ENCODE measurements at places on chromosomes 12 and 14.

- peak; percentile 96 for DNase-seq
Measured at GRCh38 chr14:93941293-93941910, 14.3 kb downstream of the FAM181A start.

- DNase-seq, result peak; percentile 89
Measured at GRCh38 chr14:89190765-89191513, 226.1 kb downstream of the FOXN3 start.

- no peak for DNase-seq
Measured at GRCh38 chr12:50083301-50083700, 1.8 kb upstream of the SMARCD1 start.

DNA sequence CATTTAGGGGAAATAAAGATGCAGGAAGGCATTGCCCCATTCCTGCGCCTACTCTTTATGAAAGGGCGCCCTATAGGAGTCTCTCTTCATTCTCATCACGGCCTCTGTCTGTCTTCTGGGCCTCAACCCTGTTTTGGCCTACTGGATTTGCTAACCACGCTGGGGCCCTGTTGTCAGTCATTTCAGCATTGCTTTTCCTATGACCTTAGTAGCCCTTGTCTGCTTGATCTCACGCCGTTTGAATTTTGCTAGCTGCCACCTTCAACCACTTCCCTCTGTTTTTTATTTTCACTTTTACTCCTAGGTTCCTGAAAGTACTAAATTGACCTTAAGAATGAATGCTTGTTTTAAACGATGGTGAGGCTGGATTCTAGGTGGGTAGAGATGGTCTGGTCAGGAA lies 139.0 kb downstream of the SYNE2 start:
- DNase-seq, result no peak

GRCh38 chr12:65742018-65743010 lies 82.0 kb upstream of the HMGA2 start:
- DNase-seq, result peak; percentile 76

- DNase-seq, result peak; percentile 65
Measured at GRCh38 chr14:38948171-38948570, 154.9 kb downstream of the SEC23A start.

DNA sequence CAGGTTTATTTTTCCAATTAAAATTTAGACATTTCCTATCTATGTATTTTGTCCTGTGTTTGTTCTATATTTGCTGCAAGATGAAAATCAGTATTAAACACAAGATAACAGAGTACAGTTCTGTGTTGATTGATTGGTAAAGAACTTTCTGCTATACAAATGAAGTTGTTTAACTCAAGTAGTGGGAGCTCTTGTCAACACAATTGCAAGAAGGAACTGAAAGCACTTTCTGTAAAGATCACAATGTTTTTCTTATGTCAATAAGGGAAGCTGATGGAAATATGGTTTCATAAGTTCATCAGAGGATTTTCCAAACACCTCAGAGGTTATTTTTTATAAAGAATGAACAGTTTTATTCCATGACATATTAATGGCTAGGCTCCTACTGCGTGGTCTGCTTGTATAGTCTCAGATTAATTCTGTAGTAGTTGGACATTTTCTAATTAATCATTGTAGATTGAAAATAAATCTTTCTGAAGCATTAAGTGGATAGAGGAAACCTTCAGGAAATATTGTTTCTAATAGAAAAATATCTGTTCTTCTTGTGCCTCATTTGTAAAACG lies 379.5 kb downstream of the LRFN5 start:
- no peak for DNase-seq

DNA sequence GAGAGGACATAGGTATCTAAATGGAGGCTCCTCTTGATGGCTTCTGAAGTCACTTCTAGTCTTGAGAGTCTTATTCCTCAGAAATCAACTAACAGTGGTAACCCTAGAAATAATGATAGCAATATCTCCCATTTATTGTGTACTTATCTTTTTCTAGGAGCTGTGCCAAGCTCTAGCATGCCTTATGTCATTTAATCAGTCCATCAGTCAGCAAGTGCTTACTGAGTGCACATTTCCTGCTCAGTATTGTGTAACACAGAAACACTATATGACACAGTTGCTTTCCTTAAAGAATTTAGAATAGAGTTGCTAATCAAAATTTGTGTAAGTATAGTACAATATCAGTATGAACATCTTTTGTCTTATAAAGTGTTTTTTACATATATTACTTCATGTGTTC lies 36.6 kb downstream of the KRT76 start:
- DNase-seq, result no peak

- no peak for DNase-seq
Measured at GRCh38 chr14:90699016-90699415, 117.2 kb downstream of the TTC7B start.

GRCh38 chr12:23751641-23752040 lies 197.8 kb downstream of the SOX5 start:
- no peak for DNase-seq

DNA sequence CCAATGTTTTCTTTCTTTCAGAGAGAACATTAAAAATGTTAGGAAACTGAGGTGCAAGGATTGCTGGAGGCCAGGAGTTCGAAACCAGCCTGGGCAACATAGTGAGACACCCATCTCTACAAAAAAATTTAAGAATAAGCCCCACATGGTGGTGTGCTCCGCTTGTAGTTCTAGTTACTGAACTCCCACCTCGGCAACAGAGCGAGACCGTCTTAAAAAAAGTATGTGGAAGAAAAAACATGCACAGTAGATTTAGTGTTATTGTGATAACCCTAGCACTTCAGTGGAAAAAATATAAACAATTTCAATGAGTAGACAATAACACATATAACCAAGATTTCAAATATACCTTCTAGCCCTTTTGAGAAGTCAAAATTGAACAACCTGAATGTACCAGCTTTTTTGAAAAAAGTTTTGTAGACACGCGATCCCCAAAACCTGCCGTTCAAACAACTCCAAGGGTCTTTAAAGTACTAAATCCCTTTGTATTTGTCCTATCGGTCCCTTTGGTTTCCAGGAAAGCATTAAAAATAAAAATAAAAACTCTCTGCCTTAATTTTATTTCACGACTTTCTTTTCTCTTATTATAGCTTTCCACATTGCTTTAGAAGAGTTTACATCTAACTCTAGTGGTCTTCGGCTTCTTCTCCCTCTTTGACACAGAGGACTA lies 1.0 kb upstream of the ANO6 start:
- peak; percentile 42 for DNase-seq

DNA sequence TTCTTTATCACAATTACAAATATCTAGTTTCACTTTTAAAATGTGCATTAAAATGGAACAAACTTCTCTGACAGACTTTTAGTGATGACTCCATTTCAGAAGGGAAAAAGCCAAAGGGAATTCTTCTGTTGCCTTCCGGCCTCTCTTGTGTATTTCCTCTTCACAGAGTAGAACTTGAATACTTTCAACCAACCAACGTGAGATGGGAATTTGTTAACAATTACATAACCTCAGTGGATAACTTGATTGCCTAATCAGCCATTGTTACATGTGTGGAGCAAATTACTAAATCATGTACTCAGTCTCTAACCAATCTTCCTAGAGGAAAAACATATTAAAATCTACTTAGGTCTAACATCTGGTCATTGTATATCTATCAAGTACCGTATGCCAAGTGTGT lies 291.1 kb downstream of the SYT1 start:
- DNase-seq, result peak; percentile 7

DNA sequence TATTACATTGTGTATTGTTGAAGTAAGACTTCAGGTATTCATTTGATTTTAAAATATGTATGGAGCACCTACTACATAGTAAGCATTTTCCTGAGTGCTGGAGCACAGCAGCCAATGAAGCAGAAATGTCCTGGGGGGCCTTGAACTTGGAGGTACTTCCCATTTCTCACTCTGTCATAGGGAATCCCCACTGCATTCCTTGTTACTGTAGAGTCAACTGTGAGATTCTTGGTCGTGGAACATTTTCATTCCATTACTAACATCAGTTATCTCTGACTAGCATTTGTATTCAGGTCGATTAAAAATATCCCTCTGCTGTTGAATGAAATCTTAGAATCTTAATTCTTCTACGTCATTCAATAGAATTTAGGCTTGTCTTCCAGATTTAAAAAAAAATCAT lies 66.7 kb downstream of the PDE3A start:
- DNase-seq, result no peak

DNA sequence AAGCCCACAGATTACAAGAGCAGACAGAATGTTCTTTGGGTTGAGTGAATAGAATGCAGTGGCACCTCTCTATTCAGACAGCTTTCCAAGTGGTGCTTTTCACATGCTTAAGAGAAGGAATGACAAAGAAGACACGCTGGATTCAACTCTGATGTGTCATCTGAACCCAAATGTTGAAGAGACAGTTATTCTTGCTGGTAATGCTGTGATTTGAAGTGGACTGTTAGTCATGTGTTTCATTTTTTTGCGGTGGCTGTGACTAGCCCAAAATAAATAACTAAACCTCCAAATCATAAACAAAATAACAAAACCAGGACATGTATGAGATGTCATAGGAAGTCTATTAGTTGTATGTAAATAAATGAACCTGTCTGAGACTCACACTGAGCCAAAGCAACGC lies 391.8 kb upstream of the PRICKLE1 start:
- DNase-seq, result peak; percentile 63

DNA sequence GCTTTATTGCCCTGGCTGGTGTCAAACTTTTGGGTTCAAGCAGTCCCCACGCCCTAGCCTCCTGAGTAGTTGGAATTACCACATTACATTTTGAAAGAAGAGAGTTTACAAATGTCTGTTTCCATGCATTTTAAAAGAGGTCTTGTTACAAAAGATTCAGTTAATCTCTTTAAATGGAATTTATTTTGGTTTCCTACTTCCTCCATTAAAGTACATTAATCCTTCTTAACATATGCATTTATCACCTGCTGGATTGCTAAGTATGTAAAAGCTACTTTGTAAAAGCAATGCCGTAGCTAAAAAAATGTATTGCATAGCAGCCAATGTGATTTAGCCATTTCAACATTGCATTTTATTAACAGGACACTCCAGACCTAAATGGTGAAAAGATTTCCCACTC lies 80.4 kb downstream of the PDE3A start:
- DNase-seq, result no peak

DNA sequence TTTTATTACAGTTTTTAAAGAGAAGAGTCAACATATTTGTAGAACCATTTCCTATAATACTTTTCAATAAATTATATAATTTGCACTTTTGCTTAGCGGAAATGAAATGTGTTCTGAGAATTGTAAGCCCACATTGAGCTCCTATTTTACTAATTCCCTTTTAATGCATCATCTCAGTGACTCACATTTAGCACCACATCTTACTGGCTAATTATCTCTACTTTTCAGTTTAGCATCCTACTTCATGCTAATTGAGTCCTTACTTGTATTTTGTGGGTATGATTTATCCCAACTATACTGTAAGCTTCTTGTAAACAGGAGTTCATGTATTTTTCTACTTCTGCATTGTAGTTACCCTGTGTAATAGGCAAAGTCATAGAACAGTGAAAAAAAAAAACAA lies 67.5 kb downstream of the TMX1 start:
- no peak for DNase-seq

DNA sequence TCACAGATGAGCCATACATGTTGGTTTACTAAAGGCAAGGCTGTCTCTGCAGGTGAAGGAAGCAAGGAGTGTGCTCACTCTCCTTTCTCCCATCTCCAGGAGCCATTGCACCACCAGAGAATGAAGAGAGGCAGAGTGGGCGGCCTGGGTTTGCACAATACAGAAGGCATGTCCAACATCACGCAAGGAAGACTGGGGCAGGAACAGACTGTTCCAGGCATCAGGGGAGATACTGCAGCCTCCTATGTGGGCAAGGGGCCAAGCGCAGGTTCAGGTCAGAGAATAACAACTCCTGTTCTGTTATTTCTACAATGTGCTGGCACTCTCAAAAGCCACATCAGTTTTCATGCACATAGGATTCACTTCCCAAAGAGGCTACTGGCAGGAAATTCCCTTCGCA lies 1.7 kb upstream of the TMEM229B start:
- no peak for DNase-seq

- DNase-seq, result no peak
Measured at GRCh38 chr12:49964849-49965624, 3.4 kb downstream of the AQP5 start.

DNA sequence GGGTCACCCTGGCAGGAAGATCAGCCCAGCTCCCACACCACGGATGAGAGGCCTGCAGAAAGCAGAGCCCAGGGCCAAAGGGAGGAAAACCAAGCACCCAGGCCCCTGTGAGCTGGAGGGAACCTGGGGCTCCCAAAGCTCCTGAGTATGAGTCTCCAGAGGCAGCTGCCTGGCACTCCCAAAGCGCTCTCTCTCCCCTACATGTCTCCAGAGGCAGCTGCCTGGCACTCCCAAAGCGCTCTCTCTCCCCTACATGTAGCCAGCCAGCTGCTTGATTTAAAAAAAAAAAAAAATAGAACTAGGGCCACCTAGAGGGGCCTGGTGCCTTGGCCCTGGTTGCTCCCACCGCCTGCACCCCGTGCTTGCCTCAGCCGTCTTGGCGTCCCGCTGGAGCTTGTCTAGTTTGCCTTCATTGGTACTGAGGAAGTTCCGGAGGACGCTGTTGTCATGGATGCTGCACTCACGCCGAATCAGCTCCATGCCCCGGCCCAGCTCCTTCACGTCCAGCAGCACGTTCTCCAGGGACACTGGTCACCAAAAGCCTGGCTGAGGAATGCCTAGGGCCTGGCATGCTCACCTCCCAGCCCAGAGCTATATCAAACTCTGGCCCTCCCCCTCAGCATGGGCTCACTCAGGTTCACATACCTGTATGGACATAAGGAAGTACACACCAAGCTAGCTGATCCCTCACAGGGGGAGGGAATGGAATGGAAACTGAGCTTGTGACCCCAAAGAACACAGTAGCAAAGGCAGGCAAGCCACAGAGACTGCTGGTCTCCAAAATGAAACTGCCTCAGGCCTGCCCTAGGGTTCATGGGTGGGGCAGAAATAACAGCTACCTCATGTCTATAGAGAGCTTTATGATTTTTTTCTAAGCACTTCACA lies 24.7 kb downstream of the PRPF40B start:
- no peak for DNase-seq

DNA sequence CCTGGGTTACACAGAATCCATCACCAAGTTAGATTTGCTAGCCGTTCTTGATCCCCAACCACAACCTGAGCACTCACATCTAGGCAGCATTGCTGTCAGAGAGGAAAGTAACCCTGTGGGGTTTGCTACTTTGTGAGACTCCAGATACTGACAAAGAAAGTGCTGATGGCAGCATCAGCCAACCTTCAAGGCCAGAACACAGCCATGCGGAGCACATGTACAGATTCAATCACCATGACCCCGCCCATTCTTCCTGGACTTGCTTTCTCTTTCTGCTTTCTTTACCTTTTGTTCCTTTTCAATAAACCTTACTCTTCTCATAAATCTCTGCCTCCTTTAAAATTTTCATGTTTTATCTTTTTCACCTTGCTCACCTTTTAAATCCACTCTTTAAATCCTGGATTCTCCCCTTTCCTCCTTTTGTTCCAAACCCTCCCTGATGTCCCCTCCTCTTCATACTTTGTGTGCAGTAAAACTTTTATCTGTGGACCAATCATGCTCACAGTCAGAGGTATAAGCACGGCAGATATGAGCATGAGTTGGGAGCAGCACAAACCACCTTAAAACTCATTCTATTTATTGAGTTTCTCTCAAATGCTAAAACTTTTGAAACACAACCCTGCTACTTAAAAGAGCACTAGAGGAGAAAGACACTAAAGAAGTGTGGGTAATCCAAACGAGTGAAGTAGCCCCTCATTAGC lies 21.9 kb upstream of the CERS5 start:
- no peak for DNase-seq
